ENCODE measurements at places on chromosomes 6 and 20. TPM values are rescaled to one million over a fixed set of nuclear protein-coding genes. Genes with fewer than 3 reads are reported as not detected.

DNA sequence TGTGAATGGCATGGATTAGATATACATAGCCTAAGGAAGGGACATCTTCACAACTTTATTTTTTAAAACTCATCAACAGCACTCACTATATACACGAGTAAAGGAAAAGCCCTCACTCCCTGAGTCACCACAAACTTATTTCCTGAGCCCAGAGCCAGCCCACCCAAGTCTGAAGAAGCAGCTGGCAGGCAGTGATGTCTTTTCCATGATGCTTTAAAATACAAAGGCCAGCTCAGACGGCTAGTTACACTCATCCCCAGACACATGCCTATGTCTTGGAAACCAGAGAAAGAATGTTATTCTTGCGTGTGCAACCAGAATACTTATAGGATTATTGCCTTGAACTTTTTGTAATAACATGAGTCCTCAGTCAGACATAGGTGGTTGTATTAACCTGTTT, 114.4 kb downstream of the ADGRG6 start:
- DNase-seq, result no peak

DNA sequence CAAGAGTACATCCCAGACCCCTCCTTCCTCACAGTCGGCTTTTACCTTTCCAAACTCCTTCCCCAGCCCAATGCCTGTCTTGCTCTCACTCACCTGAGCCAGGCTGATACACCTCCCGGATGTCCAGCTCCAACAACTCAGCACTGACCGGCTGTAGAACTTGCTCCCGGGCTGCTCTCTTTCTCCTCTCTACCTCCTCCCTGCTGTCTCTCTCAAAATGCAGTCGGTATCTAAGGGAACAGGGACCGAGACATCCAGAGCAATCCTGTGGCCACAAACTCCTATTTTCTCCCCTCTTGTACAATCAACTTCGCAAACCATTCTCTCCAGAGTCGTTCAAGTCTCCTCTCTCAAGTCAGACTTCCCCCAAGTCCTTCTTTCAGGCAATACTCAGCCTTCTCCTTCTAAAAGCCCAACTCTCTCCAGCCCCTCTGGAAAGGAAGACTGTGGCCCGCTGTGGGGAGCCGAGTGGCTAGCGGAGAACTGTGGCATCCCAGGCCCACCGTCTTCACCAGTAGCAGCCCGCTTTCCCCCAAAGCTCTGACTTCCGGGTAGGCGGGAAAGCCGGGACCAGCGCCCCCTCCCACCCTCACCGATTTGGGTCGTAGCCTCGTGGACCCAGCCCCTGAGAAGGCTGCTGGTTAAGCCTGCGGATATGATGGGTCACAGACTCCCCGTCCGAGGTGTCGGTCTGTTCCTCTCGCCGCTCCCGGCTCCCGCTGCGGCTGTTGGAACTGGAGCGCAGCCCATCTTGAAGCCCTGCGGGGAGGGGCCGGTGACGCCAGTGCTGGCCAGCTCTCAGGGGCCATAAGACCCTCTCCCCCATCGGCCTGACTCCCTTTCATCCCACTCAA, 1.1 kb downstream of the GNL1 start:
- no peak for DNase-seq

The TSHZ2 gene
- polyA plus RNA-seq, result 10.5 TPM

The PAK5 gene
- 0.69 TPM for polyA plus RNA-seq

The GABRR1 gene
- 3.0 TPM for polyA plus RNA-seq

DNA sequence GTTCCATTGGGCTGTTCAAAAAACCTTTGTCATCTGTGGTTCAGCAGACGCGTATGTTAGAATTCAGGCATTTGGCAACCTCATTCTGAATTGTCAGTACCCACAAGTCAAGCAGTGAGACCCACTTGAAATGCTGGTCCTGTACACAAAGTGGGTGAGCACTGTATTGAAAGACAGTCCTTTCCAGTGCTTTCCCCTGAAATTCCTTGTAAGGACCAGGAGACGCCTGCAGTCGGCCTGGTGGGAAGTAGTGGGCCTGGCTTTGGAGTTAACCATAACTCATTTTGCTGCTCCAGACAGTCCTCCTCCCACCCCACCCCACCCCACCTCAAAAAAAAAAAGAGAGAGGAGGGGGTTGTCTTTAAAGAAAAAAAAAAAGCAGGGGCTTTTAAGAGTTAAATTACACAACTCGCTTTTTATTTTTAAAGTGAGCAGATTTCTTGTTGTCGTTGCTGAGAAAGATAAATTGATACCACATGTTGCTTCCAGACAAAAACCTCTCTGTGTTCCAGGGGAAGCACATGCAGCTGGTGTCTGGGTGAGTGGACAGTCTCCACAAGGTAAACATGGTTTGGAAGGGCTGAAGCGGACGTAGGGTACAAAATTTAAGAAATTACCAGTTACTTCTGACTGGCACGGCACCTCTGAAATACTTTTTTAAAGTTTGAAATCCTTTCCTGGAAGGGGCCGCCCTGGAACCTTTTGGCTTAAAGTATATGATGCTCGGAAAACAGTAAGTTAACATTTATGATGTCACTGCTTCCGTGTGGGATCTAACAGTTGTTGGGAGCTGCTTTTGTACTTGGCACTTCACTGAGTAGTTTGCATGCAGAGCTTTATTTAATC, 95.3 kb downstream of the FOXO3 start:
- no peak for DNase-seq

The HLA-DQA1 gene
- 3.3 TPM for polyA plus RNA-seq

DNA sequence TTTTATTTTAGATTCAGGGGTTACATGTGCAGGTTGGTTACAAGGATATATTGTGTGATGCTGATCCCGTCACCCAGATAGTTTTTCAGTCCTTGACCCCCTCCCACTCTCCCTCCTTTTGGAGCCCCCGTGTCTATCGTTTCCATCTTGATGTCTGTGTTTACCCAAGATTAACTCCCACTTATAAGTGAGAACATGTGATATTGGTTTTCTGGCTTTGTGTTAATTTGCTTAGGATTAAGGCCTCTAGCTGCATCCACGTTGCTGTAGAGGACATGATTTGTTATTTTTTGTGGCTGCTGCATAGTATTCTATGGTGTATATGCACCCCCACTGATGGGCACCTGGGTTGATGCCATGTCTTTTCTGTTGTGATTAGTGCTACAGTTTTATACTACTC, 178.6 kb downstream of the PLCB1 start:
- no peak for DNase-seq

The CST4 gene
- not detected for polyA plus RNA-seq

The PANK2 gene
- 39.7 TPM for polyA plus RNA-seq

- no peak for DNase-seq
These were observed 56.1 kb downstream of the ADAT2 start for GRCh38 chr6:143394389-143394788.

The ENPP1 gene
- 17.8 TPM for polyA plus RNA-seq
